ENCODE measurements at places on chromosomes 5 and 9.

DNA sequence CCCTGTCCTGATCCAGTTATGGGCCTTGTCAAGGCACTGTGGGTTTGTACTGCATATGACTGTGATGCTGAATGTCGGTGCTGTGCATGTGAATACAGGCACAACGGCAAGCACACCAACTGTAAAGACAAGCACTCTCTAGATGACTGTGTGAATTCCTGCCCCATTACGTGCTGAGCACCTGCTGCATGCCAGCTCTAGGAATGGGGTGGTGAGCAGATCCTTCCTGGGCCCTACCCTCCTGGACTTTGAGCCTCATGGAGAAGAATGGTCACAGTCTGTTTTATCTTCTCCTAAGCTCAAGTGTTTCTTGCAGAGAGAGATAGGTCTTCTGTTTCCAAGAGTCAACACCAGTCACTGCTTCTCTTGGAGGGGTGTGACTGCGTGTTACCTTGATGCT lies 56.0 kb upstream of the RARS1 start:
- DNase-seq = no peak

- DNase-seq = no peak
Measured at GRCh38 chr9:130122456-130122855, 49.7 kb upstream of the NCS1 start.

DNA sequence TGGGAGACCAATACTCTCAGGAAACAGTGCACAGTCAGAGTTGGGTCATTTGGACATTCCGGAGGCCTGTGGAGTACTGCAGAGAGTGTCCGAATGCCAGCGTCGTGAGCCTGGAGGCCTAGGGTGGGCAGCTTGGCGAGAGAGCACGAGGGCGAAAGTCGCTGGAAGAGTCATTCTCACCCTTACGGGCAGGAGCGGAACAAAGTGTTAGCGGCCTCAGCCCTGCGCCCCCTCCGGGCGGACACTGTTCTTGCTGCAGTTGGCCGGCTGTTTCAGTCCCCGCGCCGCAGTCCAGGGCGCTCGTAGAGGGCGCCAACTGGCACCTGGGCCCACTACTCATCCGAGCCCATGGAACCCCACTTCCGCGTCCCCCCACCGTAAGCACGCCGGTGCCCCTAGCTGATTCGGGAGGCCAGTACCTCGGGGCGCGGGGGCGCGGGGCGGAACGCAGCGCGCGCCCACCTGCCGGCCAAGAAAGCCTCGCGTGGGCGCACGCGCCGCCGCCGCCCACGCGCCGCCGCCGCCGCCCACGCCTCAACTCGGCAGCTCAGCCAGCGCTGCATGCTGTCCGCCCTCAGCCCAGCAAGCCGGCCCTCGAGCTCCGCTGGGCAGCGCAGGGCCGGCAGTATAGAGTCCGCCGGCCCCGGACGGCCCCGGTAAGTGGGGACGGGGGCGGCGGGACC lies 99.7 kb upstream of the CCL21 start:
- DNase-seq = peak; percentile 15

DNA sequence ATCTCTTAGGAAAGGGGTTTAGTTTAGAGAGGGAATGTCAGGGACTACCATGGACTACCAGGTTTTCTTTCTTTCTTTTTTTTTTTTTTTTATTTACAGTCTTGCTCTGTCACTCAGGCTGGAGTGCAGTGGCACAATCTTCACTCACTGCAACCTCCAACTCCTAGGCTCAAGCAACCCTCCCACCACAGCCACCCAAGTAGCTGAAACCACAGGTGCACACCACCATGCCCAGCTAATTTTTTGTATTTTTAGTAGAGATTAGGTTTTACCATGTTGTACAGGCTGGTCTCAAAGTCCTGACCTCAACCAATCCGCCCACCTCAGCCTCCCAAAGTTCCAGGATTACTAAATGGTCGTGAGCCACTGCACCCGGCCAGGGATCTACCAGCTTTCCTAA lies 572.7 kb downstream of the CAAP1 start:
- DNase-seq = no peak

DNA sequence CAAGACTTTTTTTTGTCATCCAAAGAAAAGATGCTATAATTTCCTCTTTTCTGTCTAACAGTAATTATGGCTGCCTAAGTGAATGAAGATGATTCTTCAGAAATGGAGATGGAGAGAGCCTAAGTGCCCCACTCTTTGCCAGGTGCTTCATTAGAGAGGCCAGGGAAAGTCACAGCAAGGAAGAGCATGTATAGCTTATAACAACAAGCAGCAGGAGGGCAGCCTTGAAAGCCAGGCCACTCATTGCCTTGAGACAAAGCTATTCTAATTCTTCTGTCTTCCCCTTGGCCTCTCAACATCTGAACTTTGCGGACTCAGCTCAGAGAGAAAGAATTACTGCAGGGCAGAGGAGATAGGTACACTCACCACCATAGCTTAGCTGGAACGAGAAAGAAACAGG lies 112.0 kb upstream of the ZNF366 start:
- DNase-seq = no peak

GRCh38 chr5:141843156-141843927 lies 34.9 kb downstream of the PCDH1 start:
- no peak for DNase-seq

GRCh38 chr5:132109494-132110053 lies 36.0 kb downstream of the CSF2 start:
- DNase-seq = no peak
